Putamen (tissue), 1 donor: ENCODE measurements at places on chromosomes 5 and 9.

DNA sequence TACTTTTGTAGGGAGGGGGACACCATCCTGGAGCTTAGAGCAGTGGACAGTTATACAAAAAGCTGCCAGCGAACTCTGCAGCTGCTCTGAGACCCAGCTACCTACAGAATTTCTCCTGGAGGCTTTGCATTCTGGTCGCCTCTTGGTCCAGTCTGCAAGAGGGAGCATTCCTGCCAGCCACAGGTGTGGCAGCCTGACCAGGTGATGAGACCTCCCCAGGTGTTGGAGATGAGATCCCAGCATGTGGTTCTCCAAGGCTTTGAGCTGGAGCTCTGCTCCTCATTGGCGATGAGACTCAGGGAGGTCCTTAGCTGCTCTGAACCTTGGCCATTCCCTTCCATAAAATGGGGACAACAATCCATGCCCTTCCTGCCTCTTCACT is 69.3 kb downstream of the RGS3 start:
- DNase-seq: no peak

- DNase-seq: no peak
These were observed 28.4 kb downstream of the SLC12A2 start for GRCh38 chr5:128111818-128112448.

DNA sequence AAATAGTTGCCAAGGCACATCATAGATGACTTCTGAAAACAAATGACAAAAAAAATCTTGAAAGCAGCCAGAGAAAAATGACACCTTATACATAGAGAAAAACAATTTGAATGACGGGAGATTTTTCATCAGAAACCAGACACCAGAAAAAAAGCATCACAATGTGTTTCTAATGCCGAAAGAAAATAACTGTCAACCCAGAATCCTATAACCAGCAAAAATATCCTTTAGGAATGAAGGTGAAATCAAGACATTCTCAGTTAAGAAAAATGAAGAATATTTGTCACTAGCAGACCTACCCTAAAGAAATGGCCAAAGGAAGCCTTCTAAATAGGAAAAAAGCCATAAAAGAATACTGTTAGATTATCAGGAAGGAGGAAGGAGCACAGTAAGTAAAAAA is 54.0 kb downstream of the SPTLC1 start:
- DNase-seq: no peak

GRCh38 chr9:83239747-83240146 is 176.8 kb upstream of the RASEF start:
- DNase-seq: no peak

DNA sequence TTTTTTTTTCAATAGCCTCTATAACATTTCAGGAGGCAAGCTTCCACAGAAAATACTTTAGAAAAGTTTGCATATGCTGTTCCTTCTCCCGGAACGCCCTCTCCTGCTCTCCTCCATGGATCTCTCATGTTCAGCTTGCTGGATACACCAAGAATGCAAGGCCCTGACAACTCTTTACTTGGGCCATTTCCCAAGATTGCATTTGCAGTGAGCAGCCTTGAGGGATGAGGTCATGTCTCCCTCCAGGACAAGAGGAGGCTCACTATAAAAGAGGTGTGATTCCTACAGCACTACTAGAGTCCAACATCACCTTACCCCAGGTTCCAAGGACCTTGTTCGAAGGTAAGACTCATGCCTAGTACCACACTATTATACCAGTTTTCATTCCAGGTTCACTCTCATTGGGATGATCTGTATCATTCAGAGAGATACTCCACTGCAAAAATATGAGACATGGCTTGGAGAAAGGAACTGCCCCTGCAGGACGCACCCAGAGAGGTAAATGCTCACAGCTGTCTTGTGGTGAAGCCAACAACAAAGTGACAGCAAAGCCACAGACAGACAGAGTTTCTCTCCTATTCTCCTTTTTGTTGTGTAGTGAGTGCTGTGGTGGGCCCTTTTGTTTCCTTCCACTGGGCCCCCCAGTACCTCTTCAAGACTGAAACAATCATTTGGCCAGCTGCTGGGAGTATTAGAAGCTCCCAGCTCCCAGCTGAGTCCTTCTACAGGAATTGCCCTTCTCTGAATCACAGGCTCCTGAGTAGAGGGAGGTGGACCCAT is 151.7 kb upstream of the ZNF366 start:
- no peak for DNase-seq

DNA sequence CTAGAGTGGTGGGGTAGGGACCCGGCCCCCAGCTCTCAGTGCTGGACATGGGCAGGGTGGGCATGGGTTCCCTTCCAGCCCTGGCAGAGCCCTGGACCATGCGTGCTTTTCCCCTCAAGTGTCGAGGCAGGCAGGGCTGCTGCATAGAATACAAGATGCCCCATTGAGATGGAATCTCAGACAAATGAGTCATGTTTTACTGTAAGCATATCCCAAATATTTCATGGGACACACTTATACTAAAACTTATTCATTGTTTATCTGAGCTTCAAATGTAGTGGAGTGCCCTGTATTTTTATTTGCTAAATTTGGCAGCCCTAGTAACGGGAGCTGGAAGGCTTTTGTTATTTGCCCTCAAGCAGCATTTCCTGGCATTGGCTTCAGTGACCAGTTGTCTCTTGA is 3.2 kb upstream of the RNU6ATAC start:
- DNase-seq: no peak

DNA sequence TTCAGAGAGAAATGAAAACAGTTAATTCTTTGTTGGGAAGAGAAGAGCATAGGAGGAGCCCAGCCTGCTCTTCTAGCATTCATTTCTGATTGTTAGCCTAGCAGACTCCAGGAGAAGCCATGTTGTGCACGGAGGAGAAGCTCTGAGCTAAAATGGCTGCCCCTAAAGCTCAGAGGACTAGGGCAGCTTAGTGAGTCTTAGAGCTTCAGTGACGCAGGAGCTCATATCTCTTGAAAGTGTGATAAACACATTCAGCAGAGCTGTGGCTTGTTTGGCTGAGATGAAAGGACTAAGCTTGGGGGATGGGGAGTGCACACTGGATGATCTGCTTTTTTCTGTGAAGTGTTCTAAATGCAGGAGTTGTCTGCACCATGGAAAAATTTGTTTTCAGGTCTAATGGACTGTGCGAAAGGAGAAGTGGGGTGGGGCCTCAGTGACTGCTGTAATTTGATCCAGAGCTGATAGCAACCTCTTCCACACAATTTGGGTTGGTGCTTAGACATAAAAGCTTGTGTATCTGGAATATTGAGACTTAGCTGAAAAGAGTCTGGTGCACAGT is 58.5 kb downstream of the ZNF462 start:
- DNase-seq: peak; percentile 54

GRCh38 chr9:88534456-88535225 is at the start of gene NXNL2:
Gene NXNL2, plus strand, starts transcription at chr9:88535178. Its CDS starts 257 bp downstream, at chr9:88535435.
- no peak for DNase-seq

- DNase-seq: no peak
These were observed 22.5 kb upstream of the C9orf72 start for GRCh38 chr9:27595733-27596132.

- no peak for DNase-seq
These were observed 597.9 kb upstream of the TLE4 start for GRCh38 chr9:78973907-78974306.

DNA sequence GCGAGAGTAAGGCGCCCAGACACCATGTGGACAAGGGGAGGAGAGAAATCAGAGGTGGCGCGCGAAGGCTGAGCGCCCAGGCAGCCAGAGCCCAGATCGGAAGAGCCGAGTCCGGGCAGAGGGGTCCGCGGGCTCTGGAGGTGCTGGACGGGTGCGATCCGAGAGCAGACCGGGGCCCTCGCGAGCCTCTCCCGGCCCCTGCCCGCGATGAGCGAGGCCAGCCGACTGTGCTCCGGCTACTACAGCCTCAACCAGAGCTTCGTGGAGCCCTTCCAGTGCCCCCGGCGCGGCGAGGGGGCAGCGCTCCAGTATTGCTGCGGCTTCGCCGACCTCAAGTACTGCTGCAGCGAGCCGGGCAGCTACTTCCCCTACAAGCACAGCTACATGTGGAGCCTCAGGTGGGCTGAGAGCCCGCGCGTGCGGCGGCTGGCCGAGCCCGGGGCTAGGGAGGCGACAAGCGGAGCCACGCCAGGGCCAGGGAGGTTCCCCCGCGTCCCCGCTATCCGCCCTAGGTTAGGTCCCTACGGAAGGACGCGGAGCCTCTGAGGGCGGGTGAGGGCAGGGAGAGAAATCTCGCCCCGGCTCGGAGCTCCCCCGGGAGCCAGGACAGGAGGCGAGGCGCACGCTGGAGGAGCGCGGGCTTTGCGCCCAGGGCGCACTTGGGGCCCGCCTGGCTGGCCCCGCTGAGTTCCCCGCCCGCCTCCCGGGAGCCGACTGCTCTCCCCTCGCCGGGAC is at the start of gene SHISAL2B:
Gene SHISAL2B, plus strand, starts transcription at position 87 of the 735 bp plus-strand sequence. Its CDS starts 121 bp downstream, at position 208.
- no peak for DNase-seq

DNA sequence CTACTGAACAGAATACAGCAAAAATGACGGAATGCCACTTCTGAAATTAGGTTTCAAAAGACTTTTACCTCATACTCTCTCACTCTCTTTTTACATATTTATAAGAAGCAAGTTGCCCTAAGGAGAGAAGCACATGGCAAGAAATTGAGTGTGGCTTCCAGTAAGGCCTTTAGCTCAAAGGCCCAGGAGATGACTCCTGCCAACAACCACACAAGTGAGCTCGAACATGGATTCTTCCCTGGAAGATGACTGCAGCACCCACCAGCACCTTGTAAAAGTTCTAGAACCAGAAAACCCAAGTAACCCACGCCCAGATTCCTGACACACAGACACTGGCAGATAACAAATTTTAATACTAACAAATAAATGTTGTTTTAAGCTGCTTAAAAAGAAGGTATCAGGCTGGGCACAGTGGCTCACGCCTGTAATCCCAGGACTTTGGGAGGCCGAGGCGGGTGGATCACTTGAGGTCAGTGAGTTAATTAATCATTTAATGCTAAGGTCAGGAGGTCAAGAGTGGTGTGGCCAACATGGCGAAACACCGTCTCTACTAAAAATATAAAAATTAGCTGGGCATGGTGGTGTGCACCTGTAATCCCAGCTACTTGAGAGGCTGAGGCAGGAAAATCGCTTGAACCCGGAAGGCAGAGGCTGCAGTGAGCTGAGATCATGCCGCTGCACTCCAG is 17.0 kb downstream of the PTBP3 start:
- DNase-seq: no peak

- DNase-seq: no peak
These were observed 336.0 kb downstream of the ENC1 start for GRCh38 chr5:74304536-74304935.

DNA sequence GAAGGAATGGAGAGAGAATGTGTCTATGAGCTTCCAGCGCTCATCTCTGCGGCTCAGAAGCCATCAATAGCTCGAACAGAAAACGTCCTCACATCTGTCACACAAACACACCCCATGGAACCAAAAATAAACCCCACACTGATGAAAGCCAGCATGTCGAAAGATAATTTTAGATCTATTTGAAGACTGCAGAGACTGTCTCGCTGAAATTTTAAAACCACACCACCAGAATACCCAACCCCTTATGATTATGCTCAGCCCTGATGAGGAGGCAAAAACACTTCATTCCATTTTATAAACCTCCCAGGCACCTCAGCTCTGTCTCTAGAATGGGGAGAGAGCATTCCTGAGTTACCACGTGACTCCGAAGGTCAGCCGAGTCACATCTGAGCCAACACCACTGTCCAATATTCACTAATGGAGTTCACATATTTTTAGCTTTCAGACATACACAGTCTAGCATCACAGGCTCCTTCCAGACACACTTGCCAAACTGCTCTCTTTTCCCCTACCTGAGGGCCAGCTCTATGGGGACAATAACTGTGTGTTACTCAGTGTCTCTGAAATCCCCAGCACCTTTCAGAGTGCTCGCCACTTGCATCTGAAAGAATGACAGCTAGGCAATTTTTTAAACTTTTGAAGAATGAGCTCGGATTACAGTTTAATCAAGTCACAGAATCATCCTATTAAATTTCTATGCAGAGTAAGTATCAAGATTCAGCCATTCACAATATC is 63.2 kb downstream of the SERINC5 start:
- DNase-seq: peak; percentile 74

- no peak for DNase-seq
These were observed 163.3 kb upstream of the ZNF608 start for GRCh38 chr5:124909734-124910133.

- DNase-seq: no peak
These were observed 97.3 kb upstream of the GOLGA1 start for GRCh38 chr9:125038166-125038565.

- DNase-seq: no peak
These were observed 30.0 kb upstream of the GPR21 start for GRCh38 chr9:123003466-123003865.

- peak; percentile 88 for DNase-seq
These were observed 3.9 kb upstream of the GNAQ start for GRCh38 chr9:78035383-78035993.

DNA sequence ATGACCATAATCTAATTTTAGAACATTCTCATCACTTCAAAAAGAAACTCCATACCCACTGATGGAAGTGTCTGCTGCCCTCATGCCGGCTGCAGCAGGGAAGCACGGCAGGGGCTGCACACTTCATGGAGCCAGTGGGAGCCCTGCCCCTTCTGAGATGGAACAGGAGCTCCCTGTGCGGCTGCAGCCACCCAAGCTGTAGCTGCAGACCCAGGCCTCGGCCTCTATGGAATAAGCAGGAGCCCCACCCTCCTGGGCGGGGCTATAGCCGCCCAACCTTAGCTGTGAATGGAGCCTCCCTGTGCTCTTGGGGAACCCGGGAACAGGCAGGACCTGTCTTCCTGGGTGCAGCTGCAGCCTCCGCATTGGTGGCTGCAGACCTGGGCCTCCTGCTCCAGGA is 128.5 kb downstream of the NUDT12 start:
- no peak for DNase-seq

- no peak for DNase-seq
These were observed 522.7 kb downstream of the NR2F1-AS1 start for GRCh38 chr5:93058309-93058708.

- DNase-seq: no peak
These were observed 28.2 kb upstream of the RPL26L1 start for GRCh38 chr5:172931001-172931536.

DNA sequence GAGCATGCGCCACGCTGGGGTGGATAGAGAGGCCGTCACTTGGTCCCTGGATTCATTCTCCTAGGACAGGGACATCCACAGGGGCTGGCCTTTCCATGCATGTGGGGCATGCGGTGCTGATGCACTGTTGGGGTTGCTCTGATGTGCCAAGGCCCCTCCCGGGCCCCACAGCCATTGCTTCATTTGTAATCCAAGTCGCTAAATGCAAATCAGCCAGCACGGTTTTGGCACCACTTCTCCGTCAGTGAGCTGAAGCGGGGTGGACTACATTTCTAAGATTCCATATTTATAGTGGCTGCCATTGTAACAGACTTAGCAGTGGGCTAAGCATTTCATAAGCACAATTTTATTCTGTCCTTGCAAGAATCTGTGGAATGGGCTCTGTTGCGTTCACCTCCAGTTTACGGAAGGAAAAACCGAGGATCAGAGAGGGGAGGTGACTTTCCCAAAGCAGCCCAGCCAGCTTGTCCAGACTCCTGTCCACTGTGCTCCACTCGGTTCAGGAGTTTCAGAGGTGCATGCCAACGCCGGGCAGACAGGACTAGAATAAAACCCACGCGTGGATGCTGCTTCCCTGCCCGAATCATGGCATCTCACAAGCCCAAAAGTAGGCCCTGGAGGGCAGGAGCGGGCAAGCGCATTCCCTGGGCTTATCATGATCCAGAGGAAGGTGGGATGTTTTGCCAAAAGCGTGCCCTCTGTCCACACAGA is 102.6 kb upstream of the COL5A1 start:
- DNase-seq: no peak

GRCh38 chr5:10215366-10215765 is 34.3 kb downstream of the ATPSCKMT start:
- DNase-seq: no peak

GRCh38 chr5:23042226-23042625 is 189.1 kb upstream of the CDH12 start:
- no peak for DNase-seq
